T-helper 2 cell (primary cell): ENCODE measurements at places on chromosomes 3 and 15.

GRCh38 chr15:35481992-35482391, 64.0 kb downstream of the DPH6 start:
- no peak for DNase-seq

GRCh38 chr15:85479071-85479647, 98.8 kb downstream of the AKAP13 start:
- no peak for DNase-seq

GRCh38 chr3:96434651-96435050, 379.7 kb upstream of the EPHA6 start:
- no peak for DNase-seq

DNA sequence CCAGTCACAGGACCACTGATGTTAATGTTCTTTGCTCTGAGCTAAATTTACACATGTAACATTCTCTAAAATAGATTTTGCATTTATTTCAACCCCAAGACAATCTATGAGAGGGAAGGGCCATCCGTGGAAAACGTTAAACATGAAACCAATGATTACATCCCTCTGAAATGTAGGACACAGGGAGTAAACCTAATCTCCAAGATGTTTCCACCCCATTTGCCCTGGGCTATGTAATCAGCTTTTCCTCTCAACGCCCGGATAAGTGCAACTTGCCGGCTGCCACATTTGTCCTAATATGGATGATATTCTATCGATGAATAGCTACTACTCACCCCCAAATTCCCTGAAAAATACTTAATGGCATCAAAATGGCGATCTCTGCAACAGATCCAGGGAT, 6.4 kb upstream of the FMN1 start:
- DNase-seq = no peak

DNA sequence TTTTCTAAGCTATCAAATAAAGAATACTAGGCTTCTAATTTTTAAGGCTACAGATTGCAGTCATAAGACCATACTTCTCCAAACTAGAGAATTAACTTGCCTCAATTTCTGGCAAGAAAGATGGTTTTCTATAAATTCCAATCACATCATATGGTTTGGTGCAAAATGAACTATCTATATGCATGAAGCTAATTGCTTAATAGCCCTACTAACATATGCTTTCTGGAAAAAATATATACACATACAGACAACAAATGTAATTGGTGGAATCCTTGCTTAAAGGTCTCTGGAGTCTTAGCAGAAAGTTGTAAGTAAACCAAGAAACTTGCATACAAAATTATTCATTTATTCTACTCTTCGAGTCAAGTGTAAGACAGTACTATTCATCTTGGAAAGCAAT, 113.1 kb upstream of the NANOGP8 start:
- DNase-seq = no peak

GRCh38 chr3:89692601-89693000, 585.2 kb downstream of the EPHA3 start:
- DNase-seq = no peak

DNA sequence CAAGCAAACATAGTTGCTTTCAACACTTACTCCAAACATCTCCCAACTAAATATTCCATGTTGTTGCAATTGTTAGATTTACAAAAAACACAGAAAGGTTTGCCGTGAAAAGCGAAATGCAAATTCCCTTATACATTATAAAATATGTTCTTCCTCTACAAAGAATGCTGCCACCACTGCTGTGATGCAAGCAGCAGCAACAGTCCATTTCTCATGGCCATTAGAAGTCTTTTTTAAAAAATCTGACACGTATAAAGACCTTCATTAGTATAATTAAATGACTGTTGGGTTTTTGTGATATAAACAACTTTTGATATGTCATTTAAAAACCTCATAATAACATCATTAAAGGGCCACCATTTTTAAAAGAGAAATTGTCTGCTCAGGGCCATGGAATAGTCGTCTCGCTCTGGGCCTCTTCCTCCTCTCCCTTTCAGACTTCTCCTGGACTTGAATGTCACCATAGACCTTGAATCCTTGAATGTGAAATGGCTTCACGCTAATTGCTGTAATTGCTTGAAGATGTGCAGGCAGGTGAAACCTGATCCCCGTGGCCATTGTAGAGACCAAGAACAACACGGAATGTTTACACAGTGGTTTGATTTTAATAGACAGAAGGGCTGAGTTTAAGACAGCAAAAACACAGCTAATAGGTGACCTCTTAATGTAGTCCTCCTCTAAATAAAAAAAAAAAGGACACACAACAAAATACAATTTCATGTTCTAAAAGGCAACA, 450.4 kb downstream of the FOXP1 start:
- DNase-seq = no peak

DNA sequence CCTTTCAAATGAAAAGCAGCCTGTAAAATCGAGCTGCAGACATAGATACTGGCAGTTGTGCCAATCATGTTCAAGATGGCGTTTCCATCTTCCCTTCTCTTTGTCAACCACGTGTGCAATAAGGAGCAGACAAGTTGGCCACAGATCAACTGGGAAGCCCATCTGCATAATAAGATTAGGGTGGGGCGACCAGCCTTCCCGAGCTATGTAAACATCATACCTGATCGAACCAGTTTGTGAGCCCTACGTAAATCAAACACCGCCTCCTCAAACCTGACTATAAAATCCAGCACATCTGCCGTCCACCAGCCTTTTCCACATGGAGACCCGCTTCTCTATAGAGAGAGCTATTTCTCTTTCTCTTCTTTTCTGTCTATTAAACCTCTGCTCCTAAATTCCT, 37.2 kb downstream of the TRIM42 start:
- DNase-seq = no peak

GRCh38 chr15:87167055-87167454, 1087.4 kb downstream of the AGBL1 start:
- no peak for DNase-seq

GRCh38 chr3:197337656-197338055, 39.2 kb upstream of the DLG1 start:
- DNase-seq = no peak

GRCh38 chr3:187744169-187745151, 808 bp downstream of the BCL6 start:
- no peak for DNase-seq

DNA sequence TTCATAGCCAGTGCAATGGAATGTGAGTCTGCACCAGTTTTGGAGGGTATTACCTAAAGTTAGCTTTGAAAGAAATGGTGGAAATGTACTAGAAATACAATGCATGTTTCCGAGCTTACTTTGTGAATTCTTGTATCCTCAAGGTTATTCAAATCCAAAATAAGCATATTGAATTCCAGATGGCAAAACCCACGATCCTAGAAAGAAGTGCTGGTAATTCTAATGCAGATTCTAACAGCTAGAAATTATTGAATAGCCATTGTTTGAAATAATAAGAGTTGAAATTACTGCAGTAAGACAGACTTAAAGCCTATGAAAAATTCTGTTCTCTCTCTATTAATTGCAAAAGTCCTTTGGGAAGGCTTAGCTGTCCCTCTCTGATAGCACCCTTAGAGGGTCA, 258.4 kb downstream of the CHL1 start:
- DNase-seq = no peak

DNA sequence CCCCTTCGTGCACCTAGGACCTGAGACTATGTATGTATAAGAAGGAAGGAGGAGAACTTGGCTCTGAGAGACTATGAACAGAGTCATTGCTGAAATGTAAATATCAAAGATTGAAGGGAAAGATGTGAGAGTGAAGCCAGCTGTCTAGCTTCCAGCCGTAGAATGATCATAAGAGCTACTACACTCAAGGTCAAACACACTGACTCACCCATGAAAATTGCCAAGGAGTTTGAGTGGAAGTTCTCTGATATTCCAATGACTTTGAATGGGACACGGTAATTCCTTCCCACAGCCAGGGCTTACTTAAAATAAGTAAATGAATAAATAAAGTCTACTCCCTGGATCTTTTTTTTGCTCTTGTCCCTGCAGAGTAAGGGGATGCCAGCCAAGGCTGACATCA, 398.9 kb upstream of the TPRG1 start:
- no peak for DNase-seq

DNA sequence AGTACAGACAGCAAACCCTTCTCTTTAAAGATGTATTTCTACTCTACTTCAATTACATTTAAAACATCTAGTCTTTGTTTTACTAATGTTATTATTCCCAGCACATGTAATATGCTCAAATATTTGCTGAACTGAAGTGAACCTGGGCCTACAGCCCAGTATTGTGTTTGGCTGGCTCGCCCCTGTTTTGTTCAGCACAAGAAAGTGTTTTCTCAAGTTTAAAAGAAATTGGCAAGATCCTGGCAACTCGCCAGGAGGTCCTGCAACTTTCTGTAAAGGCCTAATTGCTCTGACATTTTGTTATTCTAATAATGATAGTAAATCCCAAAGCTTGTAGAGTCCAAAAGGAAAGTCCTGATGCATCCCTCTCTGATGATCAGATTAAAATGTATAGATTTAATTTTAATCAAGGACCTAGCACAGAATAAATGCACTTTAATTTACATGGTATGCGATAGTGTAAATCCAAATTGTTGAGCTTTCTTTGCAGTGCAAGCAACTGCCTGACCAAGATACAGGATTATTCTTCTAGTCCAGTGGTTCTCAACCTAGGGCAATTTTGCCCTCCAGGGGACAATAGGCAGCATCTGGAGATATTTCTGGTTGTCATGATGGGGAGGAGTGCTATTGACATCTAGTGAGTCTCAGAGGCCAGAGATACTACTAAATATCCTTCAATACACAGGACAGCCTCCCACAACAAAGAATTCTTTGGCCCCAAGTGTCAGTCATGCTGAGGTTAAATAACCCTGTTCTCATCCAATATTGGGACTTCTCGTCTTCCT, 35.7 kb upstream of the TMOD3 start:
- no peak for DNase-seq

DNA sequence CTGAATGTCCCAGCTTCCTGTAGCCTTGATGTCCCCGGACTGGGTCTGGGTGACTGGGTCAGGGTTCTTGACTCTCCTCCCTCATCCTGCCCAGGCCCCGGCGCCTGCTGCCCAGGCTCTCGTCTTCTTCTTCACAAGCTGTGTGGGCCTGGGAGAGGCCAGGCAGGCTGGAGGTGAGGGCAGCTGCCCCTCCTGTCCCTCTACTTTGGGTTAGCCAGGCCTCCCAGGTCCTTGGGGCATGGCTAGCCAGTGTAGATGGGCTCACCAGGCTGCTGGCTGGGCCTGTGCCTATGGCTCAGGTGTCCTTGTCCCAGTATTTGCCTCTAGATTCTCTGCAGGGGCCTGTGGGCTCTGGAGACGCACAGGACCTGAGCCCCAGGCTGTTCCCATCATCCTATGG, 31.8 kb downstream of the TKT start:
- DNase-seq = no peak

DNA sequence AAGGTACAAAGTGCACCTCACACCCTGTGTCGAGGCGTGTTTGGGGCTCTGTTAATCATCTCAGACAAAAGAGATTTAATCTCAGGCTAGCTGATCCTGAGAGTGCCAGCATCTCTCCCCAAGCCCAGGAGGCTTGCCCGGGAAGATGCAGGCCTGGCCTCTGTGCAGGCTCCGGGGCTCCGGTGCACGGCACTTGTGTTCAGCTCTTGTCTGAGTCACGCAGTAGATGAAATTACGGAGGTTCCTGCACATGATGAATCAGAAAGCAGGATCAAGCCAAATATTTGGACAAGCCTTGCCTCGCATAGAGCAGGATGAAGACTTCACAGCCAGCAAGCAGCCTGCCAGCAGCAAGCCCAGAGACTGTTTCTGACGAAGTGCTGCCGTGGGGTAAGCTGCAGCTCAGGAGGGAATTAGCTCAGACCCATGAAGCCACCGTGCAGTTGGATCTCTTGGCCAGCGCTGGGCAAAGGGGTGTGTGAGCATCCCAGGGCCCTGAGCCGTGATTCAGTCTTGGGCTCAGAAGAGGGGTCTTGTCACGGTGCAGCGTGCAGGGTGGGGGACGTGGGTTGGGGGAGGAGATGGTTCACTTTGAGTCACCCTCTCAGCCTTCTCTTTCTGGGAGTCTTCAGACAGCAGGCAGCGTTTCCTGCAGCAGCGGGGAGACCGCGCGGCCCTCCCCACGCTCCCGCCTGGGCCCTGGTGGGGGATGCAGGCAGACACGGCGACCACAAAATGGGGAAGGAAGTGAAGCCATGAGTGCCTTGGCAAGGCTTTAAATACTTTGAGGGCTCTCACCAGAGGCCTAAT, 89.2 kb upstream of the MEF2A start:
- DNase-seq = peak; percentile 30

DNA sequence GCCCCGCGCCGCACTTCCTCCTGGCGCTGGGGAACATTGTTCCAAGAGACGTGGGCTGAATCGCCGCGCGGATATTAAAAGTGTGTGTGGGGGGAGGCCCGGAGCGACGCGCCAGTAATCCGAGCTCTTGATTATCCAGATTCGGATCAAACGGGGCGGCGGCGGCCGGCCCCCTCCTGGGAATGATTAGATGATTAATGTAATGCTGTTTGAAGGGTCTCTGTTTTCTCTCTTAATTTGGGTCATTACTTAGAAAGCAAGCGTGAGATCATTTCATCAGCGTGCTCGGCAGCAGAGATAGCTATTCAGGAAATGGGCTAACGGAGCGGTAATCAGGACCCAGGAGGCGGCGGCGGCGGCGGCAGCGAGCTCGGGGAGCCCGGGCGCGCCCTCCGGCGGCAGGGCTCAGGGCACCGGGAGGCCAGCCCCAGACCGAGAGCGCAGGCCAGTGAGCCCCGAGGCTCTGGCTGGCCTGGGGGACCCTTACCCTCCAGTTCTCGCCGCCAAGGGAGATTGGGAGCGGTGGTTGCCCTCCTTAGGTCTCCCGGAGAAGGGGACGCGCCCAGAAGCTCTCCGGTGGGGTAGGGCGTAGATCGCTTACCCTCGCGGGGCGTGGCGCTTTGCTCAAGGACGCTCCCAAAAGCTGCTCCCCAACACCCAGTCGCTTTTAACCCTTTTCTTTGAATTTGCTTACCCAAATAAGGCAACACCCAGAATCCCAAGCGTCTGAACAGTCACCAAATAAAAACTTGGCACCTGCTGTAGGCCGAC, 4.5 kb downstream of the FEZF2 start:
- DNase-seq = no peak

DNA sequence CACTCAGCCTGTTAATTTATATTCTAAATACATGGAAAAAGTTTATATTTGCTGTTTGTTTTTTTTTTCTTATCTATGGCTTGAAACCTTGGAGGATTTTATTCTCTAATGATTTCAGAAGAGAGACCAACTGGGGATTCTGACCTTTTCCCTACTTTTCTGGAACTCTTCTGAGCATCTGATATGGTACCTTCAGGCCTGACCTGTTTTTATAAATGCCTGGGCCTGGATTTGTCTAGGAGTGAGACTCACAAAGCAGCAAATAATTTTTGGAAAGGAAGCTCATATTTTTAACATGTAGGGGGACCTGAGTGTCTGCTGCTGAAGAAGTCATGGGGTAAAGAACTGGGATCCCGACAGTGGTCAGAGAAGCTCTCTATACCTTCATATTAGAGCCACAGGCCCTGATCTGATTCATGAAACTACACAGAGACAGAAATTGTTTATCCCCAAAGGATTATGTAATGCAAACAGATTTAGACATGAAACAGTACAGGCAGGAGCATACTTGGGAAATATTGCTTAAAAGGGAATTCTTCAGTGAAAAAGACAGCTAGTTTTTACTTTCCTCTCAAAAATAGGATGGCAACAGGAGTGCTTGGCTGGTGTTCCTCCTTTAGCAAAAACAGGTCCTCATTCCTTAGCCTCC, 15.9 kb downstream of the PPM1L start:
- DNase-seq = no peak

GRCh38 chr3:15117011-15117410, 18.1 kb upstream of the RBSN start:
- no peak for DNase-seq

- no peak for DNase-seq
These were observed 282.6 kb downstream of the KLF13 start for GRCh38 chr15:31609258-31609681.

- DNase-seq = no peak
These were observed 119.2 kb upstream of the ZBED2 start for GRCh38 chr3:111714305-111714704.

GRCh38 chr3:109643590-109643989, 306.2 kb upstream of the DPPA4 start:
- DNase-seq = no peak
